ENCODE measurements at places on chromosomes 12 and 14.

DNA sequence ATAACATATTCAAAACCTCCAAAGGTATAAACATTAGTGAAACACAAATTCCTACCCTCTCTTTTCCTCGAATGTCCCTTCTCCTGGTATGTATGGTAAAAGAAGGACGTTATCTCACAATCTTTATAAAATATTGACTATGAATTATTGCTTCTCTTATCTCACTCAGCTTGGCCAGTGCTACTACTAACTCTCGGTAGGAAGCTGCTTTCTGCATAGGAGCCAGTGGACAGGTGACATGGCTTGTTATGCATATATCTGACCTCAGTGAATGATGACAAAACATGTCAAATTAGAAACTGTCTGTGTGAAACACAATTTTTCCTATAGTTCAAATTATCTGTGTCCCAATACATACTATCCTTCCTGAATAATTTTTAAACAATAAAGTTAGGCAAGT lies 48.5 kb upstream of the FLRT2 start:
- H3K4me3 ChIP-seq: no peak overlapping the region
- DNase-seq: no peak
- H3K36me3 ChIP-seq: no peaks in the 10 kb centered on the region
- no peaks in the 10 kb centered on the region for H3K27me3 ChIP-seq
- no peak overlapping the region for H3K27ac ChIP-seq

GRCh38 chr12:43208627-43209026 lies 343.4 kb downstream of the ADAMTS20 start:
- H3K4me3 ChIP-seq: no peak overlapping the region
- no peaks in the 10 kb centered on the region for H3K36me3 ChIP-seq
- H3K4me1 ChIP-seq: peaks cover 11% of the 10 kb centered on the region
- DNase-seq: no peak

DNA sequence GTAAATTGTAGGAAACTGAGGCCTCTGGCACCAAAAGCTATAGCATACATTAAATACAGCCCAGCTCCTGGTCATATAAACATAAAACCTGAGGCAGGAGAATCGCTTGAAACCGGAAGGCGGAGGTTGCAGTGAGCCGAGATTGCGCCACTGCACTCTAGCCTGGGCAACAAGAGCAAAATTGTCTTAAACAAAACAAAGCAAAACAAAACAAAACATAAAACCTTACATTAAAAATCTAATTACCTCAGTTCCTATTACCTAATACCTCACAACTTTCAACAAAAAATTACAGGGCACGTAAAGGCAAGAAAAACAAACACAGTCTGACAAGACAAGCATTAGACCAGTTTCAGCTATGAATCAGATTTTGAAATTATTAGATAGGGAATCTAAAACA lies 36.7 kb downstream of the TMEM116 start:
- H3K4me3 ChIP-seq: no peak overlapping the region
- H3K4me1 ChIP-seq: no peaks in the 10 kb centered on the region
- H3K27ac ChIP-seq: no peak overlapping the region
- H3K27me3 ChIP-seq: no peaks in the 10 kb centered on the region

- DNase-seq: peak; percentile 68
- H3K4me3 ChIP-seq: peak overlapping the region; percentile 90
- peak overlapping the region; percentile 99 for H3K27ac ChIP-seq
- H3K36me3 ChIP-seq: no peaks in the 10 kb centered on the region
- peaks cover 25% of the 10 kb centered on the region for H3K4me1 ChIP-seq
- no peaks in the 10 kb centered on the region for H3K27me3 ChIP-seq
Observed at GRCh38 chr12:76084863-76085519, 506 bp upstream of the NAP1L1 start.

DNA sequence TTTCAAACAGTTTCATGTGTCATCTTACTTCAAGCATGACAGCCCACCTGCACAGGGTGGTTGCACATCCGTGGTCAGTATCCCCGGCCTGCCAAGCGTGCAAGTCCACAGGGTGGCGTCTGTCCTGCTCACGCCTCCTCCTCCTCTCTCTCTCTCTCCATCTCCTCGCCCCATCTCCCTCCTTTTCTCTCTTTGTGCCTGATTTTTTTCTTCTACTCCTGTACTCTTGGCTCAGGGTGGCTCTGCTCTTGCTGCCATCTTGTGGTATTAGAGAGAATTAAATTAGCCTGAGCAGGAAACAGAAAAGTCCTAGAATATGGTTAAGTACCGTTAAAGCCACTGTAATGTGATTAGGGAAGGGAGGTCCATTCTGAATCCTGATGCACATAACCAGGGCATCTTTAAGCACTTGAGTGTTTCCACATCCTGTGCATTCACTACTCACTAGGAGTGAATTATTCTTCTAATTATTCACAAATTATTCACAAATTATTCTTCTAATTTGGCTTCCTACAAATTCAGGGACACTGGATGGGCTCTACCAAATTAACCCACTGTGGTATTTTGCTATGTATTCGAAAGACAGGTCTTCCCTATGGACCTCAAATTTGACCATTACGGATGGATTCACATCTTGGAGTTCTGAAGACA lies 25.5 kb upstream of the DTX1 start:
- H3K36me3 ChIP-seq: no peaks in the 10 kb centered on the region
- DNase-seq: no peak
- no peaks in the 10 kb centered on the region for H3K27me3 ChIP-seq
- no peak overlapping the region for H3K27ac ChIP-seq
- no peak overlapping the region for H3K4me3 ChIP-seq

GRCh38 chr12:31057671-31058070 lies 16.0 kb upstream of the DDX11 start:
- H3K27ac ChIP-seq: no peak overlapping the region
- no peak overlapping the region for H3K4me3 ChIP-seq
- H3K4me1 ChIP-seq: no peaks in the 10 kb centered on the region
- H3K27me3 ChIP-seq: no peaks in the 10 kb centered on the region

- no peak overlapping the region for H3K27ac ChIP-seq
- no peaks in the 10 kb centered on the region for H3K4me1 ChIP-seq
- H3K27me3 ChIP-seq: no peaks in the 10 kb centered on the region
- H3K4me3 ChIP-seq: no peak overlapping the region
- DNase-seq: no peak
- H3K36me3 ChIP-seq: no peaks in the 10 kb centered on the region
Observed at GRCh38 chr12:108146035-108146893, 17.2 kb downstream of the WSCD2 start.

DNA sequence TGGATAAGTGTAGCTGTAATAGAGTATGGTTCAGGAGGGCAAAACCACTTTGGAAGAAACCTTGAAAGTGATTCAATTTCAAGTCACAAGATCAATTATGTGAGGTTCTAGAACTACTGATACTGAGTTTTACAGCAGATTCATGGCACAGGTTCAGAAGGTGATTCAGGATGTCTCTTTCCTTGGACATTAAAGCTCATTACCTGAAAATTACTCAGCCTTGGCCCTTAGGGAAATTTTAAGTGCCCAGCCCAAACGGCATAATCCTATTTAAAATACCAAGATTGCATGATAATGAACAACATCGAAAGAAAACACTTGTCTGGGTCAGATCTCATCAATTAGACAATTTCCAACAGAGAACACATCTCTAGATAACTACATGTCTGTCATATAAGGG lies 70.2 kb upstream of the SLC38A2 start:
- DNase-seq: no peak
- H3K4me1 ChIP-seq: peaks cover 4% of the 10 kb centered on the region
- H3K4me3 ChIP-seq: no peak overlapping the region
- H3K27ac ChIP-seq: no peak overlapping the region
- no peaks in the 10 kb centered on the region for H3K36me3 ChIP-seq

DNA sequence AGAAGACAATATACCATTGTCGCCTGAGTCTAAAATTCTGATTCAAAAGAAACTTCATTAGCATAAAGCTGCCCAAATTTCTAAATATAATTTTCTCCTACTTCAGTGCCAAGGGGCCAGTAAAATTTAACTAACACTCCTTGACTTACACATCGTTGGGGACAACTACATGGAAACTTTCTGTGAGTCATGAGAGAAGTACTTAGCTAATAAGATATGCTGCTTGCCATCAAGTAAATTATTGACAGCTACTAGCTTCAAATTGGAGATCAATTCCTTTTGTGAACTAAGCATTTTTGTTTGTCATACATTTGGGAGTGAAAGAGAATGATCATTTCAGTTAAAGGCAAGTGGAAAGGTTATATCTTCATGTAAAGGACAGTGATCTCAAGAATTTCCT lies 373.3 kb downstream of the MDGA2 start:
- no peaks in the 10 kb centered on the region for H3K4me1 ChIP-seq
- H3K4me3 ChIP-seq: no peak overlapping the region
- H3K36me3 ChIP-seq: no peaks in the 10 kb centered on the region
- H3K27me3 ChIP-seq: no peaks in the 10 kb centered on the region

DNA sequence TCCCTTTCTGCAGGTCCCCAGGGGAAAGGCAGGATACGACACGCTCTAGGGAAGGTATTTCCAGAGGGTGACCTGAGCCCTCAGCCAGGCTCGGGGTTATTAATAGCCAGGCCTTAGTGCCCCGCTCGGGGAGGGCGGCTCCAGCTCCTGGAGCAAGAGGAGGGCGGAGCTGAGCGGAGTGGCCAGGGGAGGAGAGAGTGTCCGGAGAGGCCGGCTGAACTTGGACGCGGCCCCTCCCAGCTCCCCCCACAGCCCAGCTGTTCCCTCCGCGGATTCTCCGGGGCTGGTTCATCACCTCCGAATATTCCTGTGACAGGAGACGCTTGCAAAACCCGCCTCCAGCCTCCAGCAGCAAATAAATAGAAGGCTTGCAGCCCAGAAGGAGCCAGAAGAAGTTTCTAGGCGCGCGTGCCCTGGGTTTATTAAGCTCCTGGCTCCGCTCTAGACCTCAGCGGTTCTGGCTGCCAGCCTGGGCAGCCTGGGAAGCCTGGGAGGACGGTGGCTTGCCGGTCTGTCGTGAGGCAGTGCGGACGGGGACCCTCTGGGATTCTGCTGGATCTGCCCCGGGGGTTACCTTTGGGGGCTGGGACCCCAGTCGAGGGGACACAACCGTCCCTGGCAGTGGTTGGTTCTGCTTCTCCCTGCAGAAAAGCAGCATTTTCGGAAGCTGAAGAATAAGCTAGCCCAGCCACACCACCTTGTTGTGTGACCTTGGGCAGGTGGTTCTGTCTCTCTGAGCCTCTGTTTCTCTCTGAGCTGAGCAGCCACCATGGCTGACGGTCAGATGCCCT lies at the start of gene HSPB8:
Gene HSPB8, plus strand, starts transcription at position 388 of the 791 bp plus-strand sequence. Its CDS starts 382 bp downstream, at position 770.
- peaks cover 18% of the 10 kb centered on the region for H3K4me1 ChIP-seq
- DNase-seq: peak; percentile 63
- H3K27me3 ChIP-seq: no peaks in the 10 kb centered on the region
- H3K36me3 ChIP-seq: no peaks in the 10 kb centered on the region
- peak within 1 kb of the TSS; percentile 39 for H3K4me3 ChIP-seq

GRCh38 chr12:9796346-9796745 lies 30.9 kb upstream of the KLRF1 start:
- DNase-seq: no peak
- H3K27ac ChIP-seq: no peak overlapping the region
- H3K4me1 ChIP-seq: no peaks in the 10 kb centered on the region
- no peaks in the 10 kb centered on the region for H3K36me3 ChIP-seq
- H3K4me3 ChIP-seq: no peak overlapping the region

DNA sequence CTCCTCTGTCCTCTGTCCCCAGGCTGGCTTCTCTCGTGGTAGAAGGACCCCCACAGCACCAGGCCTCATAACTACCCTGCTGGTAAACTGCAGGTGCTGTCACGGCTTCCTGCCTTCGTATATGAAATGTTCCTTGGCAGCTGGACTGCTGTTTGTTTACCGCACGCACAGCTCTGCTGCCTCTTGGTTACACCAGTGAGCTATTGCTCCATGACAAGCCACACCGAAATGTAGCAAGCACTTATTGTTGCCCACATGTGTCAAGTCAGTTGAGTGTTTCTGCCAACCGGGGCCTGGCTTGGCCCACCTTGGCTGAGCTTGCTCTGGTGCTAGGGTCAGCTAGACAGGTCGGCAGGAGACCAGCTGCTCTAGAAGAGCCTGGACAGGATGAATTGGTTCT lies 21.7 kb upstream of the TCL1B start:
- no peaks in the 10 kb centered on the region for H3K36me3 ChIP-seq
- H3K27me3 ChIP-seq: no peaks in the 10 kb centered on the region
- H3K4me3 ChIP-seq: no peak overlapping the region
- no peaks in the 10 kb centered on the region for H3K4me1 ChIP-seq
- no peak overlapping the region for H3K27ac ChIP-seq

- DNase-seq: no peak
- H3K4me1 ChIP-seq: no peaks in the 10 kb centered on the region
- H3K27me3 ChIP-seq: no peaks in the 10 kb centered on the region
- H3K27ac ChIP-seq: no peak overlapping the region
Observed at GRCh38 chr12:107558141-107558815, 127.3 kb upstream of the PWP1 start.

DNA sequence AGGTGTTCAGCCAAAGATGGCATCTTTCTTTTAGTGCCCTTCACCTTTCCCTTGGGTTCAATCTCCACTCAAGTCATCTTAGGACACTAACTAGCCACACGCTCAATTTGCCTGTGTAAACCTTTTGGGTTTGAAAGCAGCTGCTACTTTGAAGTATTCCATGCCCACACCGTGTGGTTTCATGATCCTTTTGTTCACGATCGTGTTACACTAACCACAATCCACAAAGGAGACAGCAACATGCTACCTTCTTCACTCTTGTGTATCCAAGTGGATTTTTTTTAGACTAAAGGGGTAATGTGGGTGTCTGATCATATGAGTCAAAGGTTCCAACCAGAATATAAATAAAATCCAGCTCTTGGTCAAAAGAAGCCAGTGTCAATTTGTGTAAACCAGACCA lies 122.7 kb upstream of the FAR2 start:
- no peaks in the 10 kb centered on the region for H3K4me1 ChIP-seq
- no peak for DNase-seq
- no peak overlapping the region for H3K4me3 ChIP-seq
- H3K27me3 ChIP-seq: no peaks in the 10 kb centered on the region
- H3K36me3 ChIP-seq: no peaks in the 10 kb centered on the region

- no peaks in the 10 kb centered on the region for H3K4me1 ChIP-seq
- peak; percentile 52 for DNase-seq
- peak overlapping the region; percentile 69 for H3K27ac ChIP-seq
- H3K36me3 ChIP-seq: no peaks in the 10 kb centered on the region
- H3K27me3 ChIP-seq: no peaks in the 10 kb centered on the region
Observed at GRCh38 chr14:100317912-100318808, 5.0 kb upstream of the SLC25A47 start.

DNA sequence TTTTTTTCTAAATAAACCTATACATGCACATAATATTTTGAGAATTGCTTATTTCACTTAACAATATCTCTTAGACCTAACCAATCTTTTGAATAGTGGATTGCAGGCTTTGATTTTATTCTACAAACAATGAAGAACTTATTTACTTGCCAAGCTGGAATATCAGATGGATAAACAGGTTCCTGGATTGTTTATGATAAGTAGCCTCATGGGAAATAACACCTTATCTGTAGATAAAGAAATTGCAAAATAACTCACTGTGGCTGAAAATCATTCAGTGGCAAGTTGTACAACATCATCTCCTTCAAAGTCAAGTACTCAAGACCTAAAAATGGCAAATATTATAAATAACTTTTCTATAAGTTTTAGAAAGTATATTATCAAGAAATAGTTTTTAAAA lies 335.4 kb upstream of the ATP2B1 start:
- H3K4me3 ChIP-seq: no peak overlapping the region
- H3K4me1 ChIP-seq: no peaks in the 10 kb centered on the region
- H3K36me3 ChIP-seq: no peaks in the 10 kb centered on the region
- H3K27ac ChIP-seq: no peak overlapping the region
- DNase-seq: no peak
- H3K27me3 ChIP-seq: no peaks in the 10 kb centered on the region
